T-cell (primary cell): ENCODE measurements at places on chromosomes 1 and 21.

DNA sequence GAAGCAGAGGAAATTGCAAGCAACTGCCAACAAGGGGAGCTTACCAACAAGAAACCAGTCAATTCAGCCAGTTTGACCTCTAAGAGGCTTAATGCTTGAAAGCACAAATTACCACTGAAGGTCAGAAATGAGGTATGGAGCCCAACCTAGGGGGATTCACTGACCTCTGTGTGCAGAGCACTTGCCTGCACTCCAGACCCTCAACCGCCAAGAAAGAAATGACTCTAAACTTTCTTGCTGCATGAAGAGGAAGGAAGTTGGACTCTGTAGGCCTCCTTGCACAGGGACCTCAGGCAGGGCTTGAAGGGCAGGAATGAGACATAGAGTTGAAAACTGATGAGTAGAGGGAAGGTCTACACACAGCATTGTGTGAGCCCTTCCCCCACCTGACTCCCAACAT, 10.0 kb downstream of the ARMH1 start:
- no peak for DNase-seq

GRCh38 chr1:191851799-191852595, 306.3 kb upstream of the RGS18 start:
- no peak for DNase-seq

GRCh38 chr21:35833991-35834390, 226.3 kb downstream of the SETD4 start:
- DNase-seq, result no peak

DNA sequence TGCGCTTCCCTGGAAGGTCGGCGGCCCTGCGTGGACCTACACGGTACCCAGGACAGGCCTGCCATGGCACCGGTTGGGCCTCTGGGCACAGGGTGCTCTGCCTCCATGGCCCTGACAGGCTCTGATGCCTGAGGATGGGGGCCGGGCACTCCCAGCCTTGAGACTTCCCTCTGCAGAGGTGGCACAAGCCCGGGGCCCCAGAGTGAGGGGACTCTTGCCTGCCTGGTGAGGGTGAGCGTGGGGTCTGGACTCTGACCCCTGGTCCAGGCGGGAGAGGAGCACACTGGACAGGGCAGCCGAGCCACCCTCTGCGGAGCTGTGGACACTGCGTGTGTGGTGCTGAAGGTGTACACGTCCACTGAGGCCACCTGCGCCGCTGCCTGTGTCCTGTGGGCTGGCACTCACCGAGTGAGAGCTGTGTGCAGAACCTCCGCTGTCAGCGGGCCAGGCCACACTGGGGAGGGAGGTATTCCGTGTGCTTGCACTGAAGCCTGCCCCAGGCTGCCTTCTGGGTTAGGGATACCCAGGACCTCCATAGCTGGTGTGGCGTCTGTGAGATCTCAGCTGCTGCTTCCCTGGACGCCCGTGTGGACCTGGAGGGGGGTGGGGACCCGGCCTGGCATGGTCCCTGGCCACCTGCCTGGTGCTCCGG, 10.4 kb downstream of the SKI start:
- DNase-seq, result no peak

GRCh38 chr21:46071082-46071481, 26.8 kb upstream of the COL6A2 start:
- no peak for DNase-seq

GRCh38 chr1:43857163-43857562, 76.4 kb upstream of the ARTN start:
- no peak for DNase-seq

DNA sequence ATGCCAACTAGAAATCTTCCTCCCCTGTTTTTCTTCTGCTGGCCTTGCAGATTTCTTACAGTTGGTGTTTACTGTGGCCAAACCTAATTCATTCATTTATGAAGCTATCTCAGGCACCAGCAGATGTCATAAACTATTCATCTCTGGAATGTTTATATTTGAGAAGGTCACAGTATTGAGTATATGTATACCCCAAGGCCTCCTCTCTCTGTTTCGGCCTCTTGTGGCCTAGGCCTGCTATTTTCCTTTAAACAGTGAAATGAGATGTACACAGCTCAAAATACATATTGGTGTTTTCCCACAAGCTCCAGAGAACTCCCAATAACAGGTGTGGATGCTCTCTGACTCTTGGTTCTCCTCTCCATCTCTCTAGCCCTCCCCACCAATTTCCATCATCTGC, 520.7 kb upstream of the CAMK1G start:
- DNase-seq, result no peak

- DNase-seq, result no peak
Observed at GRCh38 chr1:29428280-29428615, 191.9 kb downstream of the PTPRU start.

- no peak for DNase-seq
Observed at GRCh38 chr1:60989749-60990713, 92.3 kb upstream of the NFIA start.

- no peak for DNase-seq
Observed at GRCh38 chr1:34268311-34268954, 91.7 kb downstream of the C1orf94 start.
